ENCODE measurements at places on chromosomes 1 and 21. TPM values are rescaled to one million over a fixed set of nuclear protein-coding genes. Genes with fewer than 3 reads are reported as not detected.

TBX19 gene
- 1.5 TPM for total RNA-seq

MCOLN2 gene
- total RNA-seq = 17.8 TPM

TMEM200B gene
- total RNA-seq = 1.1 TPM

COX20 gene
- total RNA-seq = 34.7 TPM

ADORA3 gene
- not detected for total RNA-seq

SH2D2A gene
- total RNA-seq = 315 TPM

LENEP gene
- not detected for total RNA-seq

GPR153 gene
- total RNA-seq = 0.41 TPM

FMO5 gene
- not detected for total RNA-seq

DNA sequence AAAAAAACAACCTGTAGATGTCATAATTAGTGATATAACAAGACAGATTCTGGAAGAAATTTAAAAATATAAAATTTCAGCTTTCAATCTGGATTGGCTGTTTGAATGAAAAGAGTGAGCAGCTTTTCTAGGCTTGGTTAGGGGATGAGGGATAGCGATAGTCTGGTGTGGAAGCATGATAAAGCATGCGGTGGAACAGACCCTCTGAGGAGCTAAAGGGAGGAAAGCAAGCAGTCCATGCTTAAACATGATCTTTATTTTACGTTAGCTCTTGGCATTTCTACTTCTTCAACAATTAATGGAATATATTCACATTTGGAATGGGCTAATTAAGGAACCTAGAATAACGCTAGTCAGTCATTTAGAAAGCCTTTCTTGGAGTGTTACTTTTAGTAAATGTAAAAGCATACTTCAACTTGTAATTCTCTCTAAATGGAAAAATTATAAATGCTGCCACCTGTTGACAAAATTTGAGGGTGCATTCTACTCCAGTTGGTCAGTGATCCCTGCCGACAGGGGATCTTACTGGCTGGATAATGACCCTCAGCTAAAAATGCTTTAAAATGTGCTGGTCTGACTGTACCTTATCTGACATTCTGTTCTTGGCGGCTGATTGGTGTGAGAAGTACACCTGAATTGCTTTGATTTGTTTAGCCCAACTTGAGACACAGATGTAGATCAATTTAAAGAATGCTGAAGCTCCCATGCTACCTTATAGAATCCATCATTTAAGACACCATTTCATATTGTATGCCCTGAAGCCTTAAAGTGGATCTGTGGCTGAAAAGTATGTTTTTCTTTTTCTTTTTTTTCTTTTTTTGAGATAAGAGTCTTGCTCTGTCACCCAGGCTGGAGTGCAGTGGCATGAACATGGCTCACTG is 61.2 kb downstream of the AK4 start:
- peak; percentile 22 for DNase-seq

GRCh38 chr1:197307551-197307950 is 39.5 kb downstream of the CRB1 start:
- DNase-seq = no peak

DNA sequence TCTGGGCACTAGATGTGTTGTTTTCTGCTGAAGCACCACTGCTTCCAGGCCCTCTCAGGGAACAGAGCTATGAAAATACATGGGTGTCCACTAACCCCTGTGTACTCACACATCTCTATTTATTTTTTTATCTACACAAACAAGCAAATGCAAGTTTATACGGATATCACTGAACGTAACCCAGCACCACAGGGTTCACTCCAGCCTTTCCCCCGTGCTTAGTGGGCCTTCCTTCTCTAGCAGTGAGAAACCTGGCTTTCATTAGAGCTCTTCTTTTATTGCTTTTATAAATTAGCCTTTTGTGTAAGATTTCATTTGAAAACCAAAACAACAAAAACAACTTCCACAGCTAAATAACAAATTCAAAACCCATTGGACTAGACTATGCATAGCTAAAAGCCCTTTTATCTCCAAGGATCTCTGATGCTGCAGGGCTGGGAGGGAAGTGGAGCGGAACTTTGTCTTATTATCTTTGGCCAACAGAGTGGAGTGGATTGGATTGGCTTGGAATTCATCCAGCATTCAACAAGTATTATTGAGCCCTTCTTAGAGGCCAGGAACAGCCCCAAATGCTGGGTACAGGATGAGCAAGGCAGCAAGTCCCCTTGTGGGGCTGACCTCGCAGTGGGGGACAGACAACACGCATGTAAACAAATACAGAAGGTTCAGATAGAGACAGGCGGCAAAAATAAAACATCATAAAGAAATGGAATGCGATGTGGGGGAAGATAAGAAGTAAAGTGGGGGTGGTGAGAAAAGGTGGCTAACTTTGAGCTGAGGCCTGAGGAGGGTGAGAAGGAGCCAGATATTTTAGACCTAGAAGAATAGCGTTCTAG is 371.8 kb upstream of the POU3F1 start:
- no peak for DNase-seq

- DNase-seq = no peak
Measured at GRCh38 chr21:28193189-28193588, 799.5 kb downstream of the LTN1 start.

DNA sequence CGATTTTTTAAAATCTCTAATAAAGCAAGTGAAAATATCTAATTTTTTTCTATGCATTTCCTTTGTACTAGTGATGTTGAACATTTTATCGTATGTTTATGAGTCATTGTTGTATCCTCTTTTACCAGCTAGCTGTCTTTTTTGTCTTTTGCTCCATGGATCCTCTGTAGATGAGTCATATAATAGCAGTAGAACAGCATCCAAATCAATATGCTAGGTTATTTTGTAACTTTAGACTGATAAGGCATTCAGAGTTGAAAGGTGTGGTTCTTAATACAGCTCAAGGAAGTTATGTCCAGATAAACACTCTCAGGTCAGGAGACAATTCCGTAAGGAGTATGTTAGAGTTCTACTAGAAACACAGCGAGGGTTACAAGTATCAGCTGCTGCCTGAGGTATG is 31.9 kb downstream of the MAP10 start:
- no peak for DNase-seq

- peak; percentile 87 for DNase-seq
Measured at GRCh38 chr1:46223472-46223943, 20.4 kb downstream of the LURAP1 start.

Measured in activated CD8-positive, alpha-beta T cell treated with anti-CD3 and anti-CD28 coated beads for 36 hours (primary cell).